Dorsolateral prefrontal cortex (tissue), 122 donors: ENCODE measurements at places on chromosomes 1 and 21.
A peak's percentile ranks its signal among the peaks of the same experiment; 100 is the strongest.

- DNase-seq: no peak
These were observed 782 bp upstream of the SDE2 start for GRCh38 chr1:225999912-226000337.

- DNase-seq: no peak
These were observed 26.4 kb upstream of the EEIG2 start for GRCh38 chr1:108533351-108534083.

- DNase-seq: no peak
These were observed 303.6 kb downstream of the LMO4 start for GRCh38 chr1:87632232-87632631.

- DNase-seq: no peak
These were observed 94.6 kb downstream of the KCNJ15 start for GRCh38 chr21:38351176-38351959.

DNA sequence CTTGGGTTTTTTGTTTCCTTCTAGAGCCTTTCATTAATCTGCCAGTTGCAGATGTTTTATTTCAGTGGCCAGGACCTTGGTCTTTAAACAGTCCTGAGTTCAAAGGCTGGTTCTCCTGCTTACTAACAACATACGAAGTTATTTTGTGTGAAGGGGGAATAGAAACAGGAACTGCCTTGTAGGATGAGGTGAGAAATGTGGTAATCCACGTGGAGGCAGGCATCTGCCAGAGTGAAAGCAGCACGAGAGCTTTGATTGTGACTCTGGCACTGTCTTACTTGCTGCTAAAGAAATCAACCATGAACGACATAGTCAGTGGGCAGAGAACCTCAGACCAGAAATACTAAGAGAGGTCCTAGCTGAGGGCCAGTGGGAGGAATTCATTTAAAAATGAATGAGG, 30.4 kb downstream of the TMEM63A start:
- DNase-seq: no peak

GRCh38 chr1:32998064-32998463, 33.5 kb upstream of the RNF19B start:
- no peak for DNase-seq

- DNase-seq: no peak
These were observed 12.3 kb downstream of the CHIT1 start for GRCh38 chr1:203217139-203217655.

- no peak for DNase-seq
These were observed 165.3 kb downstream of the GALNT2 start for GRCh38 chr1:230232371-230232771.

GRCh38 chr1:99438656-99439230, 174.5 kb downstream of the PLPPR4 start:
- no peak for DNase-seq

- DNase-seq: no peak
These were observed 1453.9 kb upstream of the B3GALT2 start for GRCh38 chr1:194640322-194640721.

GRCh38 chr1:89465201-89465600, 59.4 kb upstream of the LRRC8B start:
- no peak for DNase-seq

- no peak for DNase-seq
These were observed 30.0 kb downstream of the PPP2R5A start for GRCh38 chr1:212315184-212315583.

DNA sequence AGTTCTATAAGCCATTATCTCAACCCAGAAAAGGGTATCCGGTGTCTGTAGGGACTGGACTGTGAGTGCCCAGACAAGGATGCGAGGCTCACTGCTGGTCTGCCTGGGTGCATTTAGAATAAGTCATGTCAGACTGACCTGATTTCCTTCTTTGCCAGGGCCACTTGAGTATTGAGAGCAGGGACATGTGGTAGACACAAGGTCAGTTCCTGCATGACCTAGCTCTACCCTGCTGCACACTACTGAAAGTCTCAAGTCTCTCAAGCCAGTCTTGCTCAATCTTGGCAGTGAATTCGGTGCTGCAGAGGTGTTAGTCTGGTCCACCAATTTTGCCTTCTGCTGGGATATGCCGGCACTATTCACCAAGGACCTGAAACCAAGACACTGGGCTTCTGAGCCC, 180.1 kb downstream of the C1orf94 start:
- DNase-seq: no peak

DNA sequence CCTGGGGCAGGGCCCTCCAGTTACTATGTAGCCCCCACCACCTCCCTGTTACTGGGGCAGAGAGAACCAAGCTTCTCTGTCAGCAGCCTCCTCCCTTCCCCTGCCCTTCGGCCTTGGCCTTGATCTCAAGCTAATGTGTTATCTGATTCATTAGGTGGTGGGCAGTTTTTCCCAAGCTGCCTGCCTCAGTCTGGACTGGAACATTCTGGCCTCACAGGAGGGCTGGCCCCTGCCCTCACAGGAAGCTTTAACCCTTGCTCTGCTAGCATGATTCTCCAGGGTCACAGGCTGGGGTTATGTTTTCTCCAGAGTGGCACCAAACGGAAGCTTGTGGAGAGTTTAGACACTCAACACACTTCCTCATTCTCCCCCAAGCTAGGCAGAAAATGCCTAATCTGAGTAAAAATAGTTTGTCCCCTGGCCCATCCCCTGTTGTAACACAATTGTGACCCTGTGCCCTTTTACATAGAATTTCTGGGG, 37.2 kb upstream of the SLC6A9 start:
- DNase-seq: no peak

- DNase-seq: no peak
These were observed 217.8 kb upstream of the ZRANB2 start for GRCh38 chr1:71298633-71299032.

DNA sequence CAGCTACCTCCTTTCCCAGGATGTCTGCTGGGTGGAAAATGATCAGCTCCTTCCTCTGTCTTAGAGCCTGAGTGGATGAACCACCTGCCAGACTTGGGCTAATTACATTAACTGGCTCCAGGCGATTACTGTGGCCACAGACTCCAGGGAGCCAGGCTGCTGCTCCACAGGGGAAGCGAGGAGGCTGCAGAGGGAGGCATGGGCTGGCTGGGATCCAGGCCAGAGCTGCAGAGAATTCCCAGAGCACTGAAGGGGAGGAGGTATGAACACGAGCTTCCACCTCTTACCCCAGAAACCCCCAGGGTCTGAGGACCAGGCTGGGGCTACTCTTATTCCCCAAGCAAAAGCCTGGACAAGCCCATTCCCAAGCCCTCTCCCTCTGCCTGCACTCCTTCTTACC, 136.0 kb upstream of the KLHDC7A start:
- no peak for DNase-seq

DNA sequence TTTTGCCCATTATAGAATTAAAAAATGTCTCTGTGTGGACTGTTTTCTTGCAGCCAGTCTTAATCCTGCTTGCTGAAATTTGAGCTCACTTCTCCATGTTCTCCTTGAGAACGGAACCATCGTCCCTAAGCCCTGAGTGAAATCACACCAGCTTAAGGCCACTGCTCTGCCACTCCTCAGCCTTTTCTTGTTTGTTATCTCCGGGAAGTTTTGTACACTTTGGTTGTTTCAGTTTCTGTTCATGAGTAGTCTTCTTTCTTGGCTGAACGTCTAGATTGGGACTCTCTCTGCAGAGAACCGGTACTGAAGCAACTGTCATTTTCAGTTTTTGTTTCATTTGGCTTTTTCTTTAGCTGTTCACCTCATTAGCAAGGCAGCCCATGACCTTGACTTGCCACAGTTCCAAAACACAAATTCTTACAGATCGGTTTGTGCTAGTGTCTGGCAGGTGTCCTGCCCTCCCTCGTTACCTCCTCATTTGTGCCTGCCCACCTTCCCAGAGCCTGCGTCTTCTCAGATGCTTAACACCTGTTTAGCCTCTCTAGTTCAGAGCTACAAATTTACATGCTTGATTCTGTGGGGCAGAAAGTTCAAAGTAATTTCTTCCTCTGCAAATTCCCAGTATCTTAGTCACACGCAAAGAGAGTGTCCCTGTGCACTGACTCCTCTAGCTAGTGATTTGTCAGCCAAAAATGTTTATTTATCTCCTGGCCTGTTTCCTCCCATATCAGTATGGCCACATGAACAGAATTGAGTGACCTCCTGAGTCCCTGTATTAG, 12.4 kb downstream of the PSEN2 start:
- no peak for DNase-seq

- DNase-seq: no peak
These were observed 104.5 kb downstream of the ZP4 start for GRCh38 chr1:237786066-237786719.

DNA sequence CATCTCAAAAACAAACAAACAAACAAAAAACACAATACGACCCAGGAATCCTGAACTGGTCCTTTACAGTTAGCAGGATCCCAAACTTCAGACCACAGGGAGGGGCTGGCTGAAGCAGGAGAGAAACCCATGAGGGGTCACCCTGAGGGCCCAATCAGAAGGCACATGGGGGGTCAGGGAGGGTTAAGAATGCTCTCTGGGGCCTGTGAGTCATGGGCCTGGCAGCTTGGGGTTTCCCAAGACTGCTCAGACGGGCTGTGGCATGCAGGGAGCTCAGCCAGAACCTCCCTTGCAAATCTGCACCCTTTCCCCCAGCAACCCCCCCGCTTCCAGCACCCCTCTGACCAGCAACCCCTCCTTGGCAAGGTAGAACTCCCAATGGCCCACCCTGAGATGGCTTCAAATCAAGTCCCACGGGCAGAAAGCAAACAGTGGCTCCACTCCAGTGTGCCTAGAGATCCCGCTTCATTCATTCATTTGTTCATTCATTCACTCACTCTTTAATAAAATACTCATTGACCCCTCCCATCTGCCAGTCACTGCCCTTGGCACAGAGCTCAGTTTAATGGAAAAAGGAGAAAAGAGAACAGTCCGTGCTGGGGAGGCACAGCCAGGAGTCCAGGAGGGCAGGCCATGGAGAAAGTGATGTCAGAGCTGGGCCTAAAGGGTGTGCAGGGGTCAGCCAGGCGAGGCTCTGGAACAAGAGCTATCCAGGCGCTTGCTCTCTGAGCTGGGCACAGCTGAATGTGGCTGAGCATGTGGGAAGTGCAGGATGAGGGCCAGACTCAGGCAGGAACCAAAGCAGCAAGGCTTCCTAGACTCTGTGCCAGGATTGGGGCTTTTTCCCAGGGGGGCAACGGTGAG, 8.2 kb downstream of the UQCRHL start:
- DNase-seq: no peak

DNA sequence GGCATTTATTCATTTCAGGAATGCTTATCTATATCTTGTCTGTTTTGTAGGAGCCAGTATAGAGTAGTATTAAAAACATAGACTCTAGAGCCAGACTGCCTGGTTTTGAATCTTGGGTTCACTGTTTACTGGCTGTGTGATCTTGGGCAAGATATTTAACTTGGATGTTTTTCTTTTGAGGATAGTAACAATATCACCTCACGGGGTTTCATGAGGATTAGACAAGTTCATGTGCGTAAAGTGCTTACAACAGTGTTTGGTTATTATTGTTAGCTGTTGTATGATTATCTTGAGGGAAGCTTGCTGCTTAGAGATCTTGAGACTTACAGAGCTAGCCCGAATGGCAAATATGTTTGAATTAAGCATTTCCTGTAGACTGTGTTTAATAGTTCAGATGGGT, 40.2 kb downstream of the WNT4 start:
- DNase-seq: no peak

DNA sequence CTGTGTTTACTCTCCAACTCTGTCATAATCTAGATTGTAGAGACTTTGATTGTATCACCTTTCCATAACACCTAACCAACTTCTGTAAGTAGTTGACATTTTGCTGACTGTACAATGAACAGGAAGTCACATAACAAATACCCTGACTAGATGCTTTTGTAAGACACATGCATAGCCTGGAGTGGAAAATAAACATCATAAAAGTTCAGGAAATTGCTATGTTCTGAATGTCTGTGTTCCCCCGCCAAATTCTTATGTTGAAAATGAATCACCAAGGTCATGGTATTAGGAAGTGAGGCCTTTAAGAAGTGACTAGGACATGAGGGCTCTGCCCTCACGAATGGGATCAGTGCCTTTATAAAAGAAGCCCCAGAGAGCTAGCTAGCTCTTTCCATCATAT, 40.4 kb upstream of the ZSWIM5 start:
- DNase-seq: no peak

DNA sequence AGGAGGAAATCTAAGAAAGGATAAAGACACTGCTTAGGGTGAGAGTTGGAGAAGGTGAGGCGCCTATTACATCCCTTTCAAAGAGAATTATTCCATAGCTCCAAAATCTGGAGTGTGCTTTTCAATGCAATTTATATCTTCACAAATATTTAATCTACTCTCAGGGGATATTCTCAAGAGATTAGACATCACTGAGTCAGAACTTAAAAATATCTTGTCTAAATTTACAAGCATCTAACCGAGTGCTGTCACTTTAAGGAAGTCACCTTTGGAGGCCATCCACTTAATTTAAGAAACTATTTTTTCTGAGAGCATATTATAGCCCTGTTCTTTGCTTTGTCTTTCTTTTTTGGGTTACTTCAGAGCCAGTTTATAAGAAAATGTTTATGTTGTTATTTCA, 134.6 kb downstream of the TNFSF18 start:
- DNase-seq: no peak

DNA sequence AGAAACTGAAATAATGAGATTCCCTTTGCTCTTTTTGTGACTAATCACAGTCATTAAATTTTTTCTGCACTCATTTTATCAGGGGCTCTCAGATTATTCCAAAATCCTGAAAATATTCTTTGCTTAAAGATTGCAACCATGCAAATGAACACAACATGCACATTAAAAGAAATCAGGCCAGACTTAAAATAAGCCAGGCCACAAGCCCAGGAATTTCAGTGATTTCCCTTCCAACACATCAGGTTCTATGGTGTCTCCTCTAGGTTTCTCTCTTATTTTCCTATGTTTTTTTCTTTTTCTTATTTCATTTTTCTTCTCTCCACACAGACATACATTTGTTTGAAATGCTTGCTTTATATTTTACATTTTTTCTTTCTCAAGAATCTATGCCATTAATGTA, 65.3 kb downstream of the NIBAN1 start:
- no peak for DNase-seq

GRCh38 chr1:110134050-110134595, 16.2 kb upstream of the SLC6A17 start:
- no peak for DNase-seq

- peak; percentile 53 for DNase-seq
These were observed 106.7 kb upstream of the KLHDC7A start for GRCh38 chr1:18373882-18374493.

- no peak for DNase-seq
These were observed 2.7 kb downstream of the CFAP57 start for GRCh38 chr1:43174873-43175272.

DNA sequence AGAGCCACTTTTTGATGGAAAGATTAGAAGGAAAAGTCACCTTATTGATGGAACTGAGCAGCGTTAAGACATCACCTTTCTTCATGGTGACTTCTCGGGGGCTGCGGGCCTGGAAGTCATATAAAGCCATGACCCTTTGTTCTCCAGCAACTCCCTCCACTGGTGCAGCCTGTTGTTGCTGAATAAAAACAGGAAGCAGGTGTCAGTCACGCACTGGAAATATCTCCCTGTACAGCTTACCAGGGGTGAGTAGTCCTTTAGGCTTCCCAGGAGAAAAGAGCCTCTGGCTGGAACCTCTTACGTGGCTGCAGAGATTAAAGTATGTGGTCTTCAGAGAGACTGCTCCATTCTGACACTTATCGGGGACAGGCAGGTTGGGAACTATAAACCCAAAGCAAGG, 31.9 kb downstream of the SPTA1 start:
- DNase-seq: no peak

GRCh38 chr1:196143602-196144342, 464.5 kb downstream of the KCNT2 start:
- DNase-seq: no peak

- DNase-seq: no peak
These were observed 8.4 kb downstream of the CFAP126 start for GRCh38 chr1:161359291-161359690.
